Activated naive CD4-positive, alpha-beta T cell treated with anti-CD3 and anti-CD28 coated beads for 36 hours (primary cell): ENCODE measurements at places on chromosomes 12 and 14. TPM values are rescaled to one million over a fixed set of nuclear protein-coding genes. Genes with fewer than 3 reads are reported as not detected.

- no peak for DNase-seq
These were observed 2.7 kb downstream of the TCTN1 start for GRCh38 chr12:110616471-110617115.

DNA sequence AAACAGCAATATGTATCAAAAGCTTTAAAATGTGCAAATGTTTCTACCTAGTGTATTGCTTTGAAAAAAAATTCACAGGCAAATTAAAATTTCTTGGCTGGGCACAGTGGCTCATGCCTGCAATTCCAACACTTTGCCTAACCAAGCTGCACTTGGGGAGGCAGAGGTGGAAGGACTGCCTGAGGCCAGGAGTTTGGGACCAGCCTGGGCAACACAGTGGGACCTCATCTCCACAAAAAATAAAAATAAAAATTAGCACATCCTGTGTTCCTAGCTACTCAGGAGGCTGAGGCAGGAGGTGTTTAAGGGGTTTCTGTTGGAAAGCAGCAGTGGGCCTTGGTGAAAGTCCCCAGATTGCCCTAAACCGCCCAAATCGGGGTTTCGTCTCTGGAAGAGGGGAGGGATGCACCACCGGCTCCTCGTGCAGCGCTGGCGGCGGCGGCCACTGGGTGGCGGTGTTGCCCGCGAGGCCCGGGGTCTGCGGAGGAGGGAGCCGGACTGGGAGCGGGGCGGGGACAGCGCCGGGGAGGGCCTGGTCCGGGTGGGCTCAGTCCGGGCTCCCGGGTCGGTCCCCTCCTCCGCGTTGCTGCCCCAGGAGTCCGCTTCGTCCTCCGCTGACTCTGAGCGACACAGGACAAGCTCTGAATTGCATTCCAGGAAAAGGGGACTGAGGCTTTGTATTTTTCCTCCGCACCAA is 265.6 kb downstream of the AACS start:
- peak; percentile 56 for DNase-seq

GRCh38 chr12:570435-570920 is 92.8 kb downstream of the NINJ2 start:
- no peak for DNase-seq

- no peak for DNase-seq
These were observed 481.5 kb downstream of the NPAS3 start for GRCh38 chr14:33420051-33420627.

DNA sequence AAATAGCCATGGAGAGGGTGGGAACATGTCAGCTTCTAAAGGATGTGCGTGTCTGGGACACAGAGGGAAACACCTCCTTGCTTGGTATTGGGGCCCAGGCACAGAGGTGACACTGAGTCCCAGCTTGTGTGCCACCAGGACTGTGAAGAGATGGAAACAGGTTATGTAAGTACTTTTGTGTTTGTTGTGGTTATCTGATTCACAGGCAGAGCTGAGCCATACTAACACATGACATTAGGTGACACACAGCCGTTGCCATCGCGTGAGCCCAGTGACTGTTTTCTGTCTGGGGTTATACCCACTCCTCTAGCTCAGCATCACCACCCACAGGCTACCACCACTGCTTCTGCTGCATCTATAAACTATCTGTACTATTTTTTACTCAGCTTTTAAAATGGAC is 12.1 kb upstream of the FLVCR2 start:
- DNase-seq, result peak; percentile 96

Gene EXD2
- 11.8 TPM for total RNA-seq
